Muscle of arm (tissue), 14 donors: ENCODE measurements at places on chromosomes 3 and 15. TPM values are rescaled to one million over a fixed set of nuclear protein-coding genes. Genes with fewer than 3 reads are reported as not detected.

ATP13A5 gene
- polyA plus RNA-seq: 1.8 TPM

TMEM212 gene
- 0.16 TPM for polyA plus RNA-seq

CEP19 gene
- polyA plus RNA-seq: 4.8 TPM

GOLGA6A gene
- polyA plus RNA-seq: not detected

NSUN3 gene
- 9.2 TPM for polyA plus RNA-seq

SLC12A8 gene
- not detected for polyA plus RNA-seq

RARB gene
- polyA plus RNA-seq: 15.6 TPM

SH2D7 gene
- polyA plus RNA-seq: 0.10 TPM

TRAK1 gene
- 59.8 TPM for polyA plus RNA-seq

IFT57 gene
- 33.1 TPM for polyA plus RNA-seq

MASP1 gene
- polyA plus RNA-seq: 12.4 TPM

CLK3 gene
- 72.4 TPM for polyA plus RNA-seq

ROBO2 gene
- polyA plus RNA-seq: 4.7 TPM

TICRR gene
- 4.5 TPM for polyA plus RNA-seq

DISP2 gene
- 2.7 TPM for polyA plus RNA-seq

OR5K2 gene
- polyA plus RNA-seq: 0.18 TPM

PLA2G4B gene
- not detected for polyA plus RNA-seq

ITPKA gene
- 14.4 TPM for polyA plus RNA-seq

OCA2 gene
- polyA plus RNA-seq: 4.9 TPM

CHL1 gene
- polyA plus RNA-seq: 3.9 TPM

TRPC1 gene
- 12.0 TPM for polyA plus RNA-seq

CCR8 gene
- 0.19 TPM for polyA plus RNA-seq

STAC gene
- polyA plus RNA-seq: 30.3 TPM

CMC1 gene
- polyA plus RNA-seq: 22.4 TPM

NOX5 gene
- polyA plus RNA-seq: 0.17 TPM

APOD gene
- 57.9 TPM for polyA plus RNA-seq

PFN2 gene
- 290 TPM for polyA plus RNA-seq

KCNMB2 gene
- 16.7 TPM for polyA plus RNA-seq

CAV3 gene
- 250 TPM for polyA plus RNA-seq

GRM7 gene
- polyA plus RNA-seq: 0.45 TPM

AEN gene
- 3.9 TPM for polyA plus RNA-seq

PLSCR2 gene
- not detected for polyA plus RNA-seq

LRCH3 gene
- 26.3 TPM for polyA plus RNA-seq

ACP3 gene
- 19.2 TPM for polyA plus RNA-seq

DUOXA2 gene
- polyA plus RNA-seq: not detected
